B cell (primary cell): ENCODE measurements at places on chromosomes 7 and 10. TPM values are rescaled to one million over a fixed set of nuclear protein-coding genes. Genes with fewer than 3 reads are reported as not detected.

DNA sequence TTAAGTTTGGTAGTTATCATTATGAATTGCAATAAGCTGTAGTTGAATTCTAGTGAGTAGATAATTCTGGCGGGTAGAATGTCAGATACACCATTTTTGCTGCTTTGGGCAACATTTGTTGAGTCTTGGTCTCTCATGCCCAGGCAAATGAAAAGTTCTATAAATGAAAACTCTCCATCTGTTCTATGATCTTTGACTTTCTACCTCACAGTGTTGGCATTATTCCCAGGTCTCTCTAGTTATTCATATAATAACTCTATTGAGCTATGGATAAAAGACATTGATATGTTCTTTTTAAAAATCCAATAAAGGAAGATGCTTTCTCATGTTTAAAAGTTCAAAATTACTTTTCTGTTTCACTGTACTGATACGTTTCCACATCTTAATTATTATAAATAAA lies 415.3 kb upstream of the SEMA3D start:
- H3K27ac ChIP-seq: no peak overlapping the region
- no peaks in the 10 kb centered on the region for H3K36me3 ChIP-seq
- no peaks in the 10 kb centered on the region for H3K4me1 ChIP-seq

DNA sequence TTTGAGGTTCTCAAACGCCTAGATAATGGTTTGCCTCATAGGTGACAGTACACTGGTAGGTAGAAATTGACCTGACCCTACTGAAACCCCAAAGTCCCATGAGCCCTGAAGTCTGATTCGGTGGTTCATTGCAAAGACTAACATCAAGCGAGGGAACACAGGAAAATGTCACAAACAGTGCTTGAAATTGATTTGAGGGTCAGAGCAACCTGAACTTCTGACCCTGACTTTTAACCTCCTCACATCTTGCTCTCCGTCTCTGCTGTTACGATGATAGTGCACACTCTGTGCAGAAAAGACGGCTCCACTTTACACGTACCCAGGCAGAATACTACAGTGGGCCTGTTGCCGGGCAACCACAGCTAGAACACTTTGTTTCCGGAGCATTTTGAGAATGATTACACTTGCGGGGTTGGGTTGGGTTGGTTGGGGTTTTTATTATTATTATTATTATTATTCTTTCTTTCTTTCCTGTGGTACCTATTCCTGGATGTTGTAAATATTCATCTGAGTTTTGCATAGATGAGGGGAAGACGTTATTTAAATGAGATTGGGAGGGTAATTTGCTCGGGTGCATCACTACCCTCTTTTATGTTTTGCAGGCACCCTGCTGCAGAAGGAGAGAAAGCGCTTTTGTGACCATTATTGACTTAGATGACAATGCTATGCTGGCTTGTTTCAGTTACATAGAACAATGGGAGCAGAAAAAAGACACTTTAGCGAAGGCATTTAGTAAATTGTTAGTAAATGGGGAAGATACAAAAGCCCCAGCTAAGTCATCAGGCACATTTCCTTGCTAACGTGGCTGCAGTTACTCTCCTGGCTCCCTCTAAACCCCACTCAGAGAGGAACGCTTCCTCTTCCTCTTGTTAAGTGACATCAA lies 438.1 kb upstream of the NRP1 start:
- H3K27ac ChIP-seq: no peak overlapping the region
- no peak for DNase-seq
- H3K4me1 ChIP-seq: no peaks in the 10 kb centered on the region
- H3K27me3 ChIP-seq: no peaks in the 10 kb centered on the region

The CTAGE4 gene
- total RNA-seq: not detected in 2 replicates

GRCh38 chr10:27743012-27743876 lies 2.4 kb downstream of the MKX start:
- H3K4me1 ChIP-seq: peaks cover 60% of the 10 kb centered on the region
- H3K27me3 ChIP-seq: peaks cover 69% of the 10 kb centered on the region
- H3K4me3 ChIP-seq: peak overlapping the region; percentile 57
- no peaks in the 10 kb centered on the region for H3K36me3 ChIP-seq
- DNase-seq: peak; percentile 40

DNA sequence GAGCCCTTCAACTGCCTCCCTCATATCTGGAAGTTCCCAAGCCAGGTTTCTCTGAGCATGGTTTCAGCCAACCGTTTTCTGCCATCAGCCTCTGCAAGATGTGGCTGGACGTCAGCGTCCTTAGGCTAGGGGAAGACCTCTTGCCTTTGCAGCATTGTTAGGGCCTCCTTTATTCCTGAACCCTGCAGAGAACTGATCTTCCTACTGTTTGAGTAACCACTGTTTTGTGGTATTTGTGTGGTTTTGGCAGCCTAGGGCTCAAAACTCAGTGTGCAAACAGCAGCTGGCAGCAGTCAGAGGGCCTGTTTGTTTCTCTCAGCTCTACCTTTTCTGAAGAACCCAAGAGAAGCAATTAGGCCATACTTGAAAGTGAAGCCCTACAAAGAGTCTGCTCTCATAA lies 83.4 kb upstream of the SEMA3E start:
- no peaks in the 10 kb centered on the region for H3K36me3 ChIP-seq
- DNase-seq: no peak
- no peak overlapping the region for H3K27ac ChIP-seq
- H3K27me3 ChIP-seq: no peaks in the 10 kb centered on the region
- H3K4me3 ChIP-seq: no peak overlapping the region

DNA sequence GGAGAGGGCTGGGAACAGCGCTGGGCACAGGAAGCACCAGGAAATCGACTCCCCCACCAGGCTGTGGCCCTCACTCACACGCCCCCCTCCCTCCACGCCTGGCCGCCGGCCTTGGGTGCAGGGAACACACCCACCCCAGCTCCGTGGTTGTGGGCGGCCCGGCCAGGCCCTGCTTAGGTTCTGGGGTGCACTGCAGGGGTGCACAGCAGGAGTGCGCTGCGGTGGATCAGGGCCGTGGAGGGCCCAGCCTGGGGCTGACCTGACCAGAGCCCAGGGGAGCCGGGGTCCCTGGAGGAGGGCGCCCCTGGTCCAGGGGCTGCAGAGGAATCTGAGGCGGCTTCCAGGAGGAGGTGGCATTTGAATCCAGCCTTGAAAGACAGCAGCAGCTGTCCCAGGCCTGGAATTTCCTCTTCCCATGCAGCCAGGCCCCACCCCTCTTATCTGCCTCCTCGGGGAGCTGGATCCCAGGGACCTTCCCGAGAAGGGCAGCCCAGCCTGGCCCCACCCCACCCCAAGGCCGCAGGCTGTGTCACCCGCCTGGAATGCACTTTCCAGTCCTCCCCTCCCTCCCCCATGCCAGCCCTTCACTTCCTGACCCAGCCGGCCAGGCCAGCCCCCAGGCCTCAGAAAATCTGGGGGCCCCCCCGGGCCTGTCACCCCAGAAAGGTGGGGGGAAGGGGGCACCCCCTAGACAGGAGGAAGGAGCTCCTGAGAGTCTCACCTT lies 18.4 kb upstream of the PDGFA start:
- no peaks in the 10 kb centered on the region for H3K27me3 ChIP-seq
- no peak overlapping the region for H3K4me3 ChIP-seq

The EPO gene
- total RNA-seq: not detected in 2 replicates

GRCh38 chr7:86094166-86094669 lies 549.5 kb upstream of the GRM3 start:
- no peaks in the 10 kb centered on the region for H3K4me1 ChIP-seq
- no peaks in the 10 kb centered on the region for H3K27me3 ChIP-seq
- no peak for DNase-seq
- H3K27ac ChIP-seq: no peak overlapping the region

DNA sequence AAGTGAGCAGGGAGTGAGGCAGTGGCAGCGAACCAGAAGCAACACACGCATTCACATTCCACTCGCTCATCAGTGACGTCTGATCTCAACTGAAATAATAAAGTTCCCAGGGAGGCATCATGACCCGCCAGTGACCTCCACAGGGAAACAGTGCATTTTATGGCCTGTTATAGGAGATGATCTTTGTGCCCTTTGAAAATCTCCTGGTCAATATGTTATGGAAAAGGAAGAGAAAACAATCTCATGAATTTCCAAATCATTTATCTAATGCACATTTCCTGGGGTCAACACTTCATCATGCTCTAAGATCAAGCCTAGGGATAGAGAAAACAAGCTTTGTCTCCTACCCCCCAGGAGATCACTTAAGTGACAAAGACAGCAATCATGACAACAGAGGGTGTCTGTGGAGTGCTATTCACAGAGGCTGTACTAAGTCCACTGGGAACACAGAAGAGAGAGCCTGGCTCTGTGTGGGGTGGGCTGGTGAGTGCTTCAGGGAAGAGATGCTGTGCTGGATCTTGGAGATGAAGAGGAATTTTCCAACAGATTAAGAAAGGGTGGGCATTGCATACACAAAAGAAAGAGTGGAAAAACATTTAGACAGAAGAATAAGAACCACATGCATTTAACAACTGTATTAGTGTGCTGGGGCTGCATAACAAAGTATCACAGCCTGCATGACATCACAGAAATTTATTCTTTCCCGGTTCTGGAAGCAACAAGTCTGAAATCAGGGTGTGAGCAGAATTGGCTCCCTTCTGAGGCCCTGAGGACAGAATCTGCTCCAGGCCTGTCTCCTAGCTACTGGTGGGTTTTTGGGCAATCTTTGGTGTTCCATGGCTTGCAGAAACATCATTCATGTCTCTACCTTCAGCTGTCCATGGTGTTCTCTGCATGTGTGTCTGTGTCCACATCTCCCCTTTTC lies 613.9 kb upstream of the IGFBP3 start:
- H3K27me3 ChIP-seq: no peaks in the 10 kb centered on the region
- no peaks in the 10 kb centered on the region for H3K4me1 ChIP-seq
- H3K36me3 ChIP-seq: no peaks in the 10 kb centered on the region
- H3K27ac ChIP-seq: no peak overlapping the region
- no peak for DNase-seq
- no peak overlapping the region for H3K4me3 ChIP-seq
